Jurkat, Clone E6-1 (cell line): ENCODE measurements at places on chromosomes 5 and 9.

DNA sequence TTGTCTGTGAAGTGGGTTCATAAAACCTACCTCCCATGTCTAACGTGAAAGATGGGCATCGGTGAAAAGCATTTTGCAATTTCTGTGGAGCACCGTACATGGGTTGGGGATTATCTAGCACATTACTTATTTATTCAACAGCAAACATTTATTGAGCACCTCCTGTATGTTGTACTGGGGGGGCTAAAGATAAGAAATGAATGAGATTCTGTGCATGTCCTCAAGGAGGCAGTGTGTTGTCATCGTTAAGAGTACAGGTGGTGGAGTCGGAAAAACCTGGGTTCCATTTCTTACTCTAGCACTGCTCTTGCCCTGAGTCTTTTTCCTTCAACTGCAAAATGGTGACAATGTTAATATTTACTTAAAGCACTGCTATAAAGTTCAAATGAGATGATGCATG is 30.4 kb upstream of the DENND1A start:
- DNase-seq, result no peak

GRCh38 chr5:76941442-76941841 is 11.4 kb upstream of the CRHBP start:
- DNase-seq, result no peak

DNA sequence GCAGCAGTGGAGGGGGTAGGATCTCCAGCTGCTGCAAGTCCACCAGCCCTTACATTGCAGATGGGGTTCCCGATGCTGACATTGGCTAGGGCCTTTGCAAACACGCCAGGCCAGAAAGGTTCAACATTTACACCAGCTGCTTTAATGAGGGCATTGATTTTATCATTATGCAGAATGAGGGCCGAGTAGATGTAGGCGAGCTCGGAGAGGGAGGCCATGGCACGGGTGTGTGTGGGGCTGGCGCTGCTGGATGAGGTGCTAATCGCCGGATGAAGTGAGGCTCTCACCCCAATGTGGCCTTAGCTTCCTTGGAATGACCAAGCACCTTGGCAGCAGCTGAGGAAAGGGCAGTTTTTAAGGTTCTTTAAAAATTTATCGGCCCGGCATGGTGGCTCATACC is 27.4 kb downstream of the PHAX start:
- no peak for DNase-seq

DNA sequence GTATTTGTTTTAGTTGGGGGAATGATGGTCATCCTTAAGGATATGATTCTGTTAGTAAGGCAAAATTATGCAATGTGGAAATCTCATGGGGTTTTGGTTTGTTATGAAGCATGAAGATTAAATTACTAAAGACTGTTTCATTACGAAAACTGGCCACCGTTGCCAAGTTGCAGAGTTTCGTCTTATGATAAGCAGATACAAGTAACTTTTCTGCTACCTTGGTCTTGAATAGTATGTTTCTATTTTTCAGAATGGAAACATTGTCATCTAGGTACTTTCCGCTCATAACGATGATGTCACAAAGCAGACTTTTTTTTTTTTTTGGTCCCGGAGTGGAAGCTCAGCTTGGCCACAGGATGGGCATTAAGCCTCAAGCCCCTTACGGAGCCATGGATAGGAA is 4.2 kb downstream of the CCNI2 start:
- DNase-seq, result no peak

DNA sequence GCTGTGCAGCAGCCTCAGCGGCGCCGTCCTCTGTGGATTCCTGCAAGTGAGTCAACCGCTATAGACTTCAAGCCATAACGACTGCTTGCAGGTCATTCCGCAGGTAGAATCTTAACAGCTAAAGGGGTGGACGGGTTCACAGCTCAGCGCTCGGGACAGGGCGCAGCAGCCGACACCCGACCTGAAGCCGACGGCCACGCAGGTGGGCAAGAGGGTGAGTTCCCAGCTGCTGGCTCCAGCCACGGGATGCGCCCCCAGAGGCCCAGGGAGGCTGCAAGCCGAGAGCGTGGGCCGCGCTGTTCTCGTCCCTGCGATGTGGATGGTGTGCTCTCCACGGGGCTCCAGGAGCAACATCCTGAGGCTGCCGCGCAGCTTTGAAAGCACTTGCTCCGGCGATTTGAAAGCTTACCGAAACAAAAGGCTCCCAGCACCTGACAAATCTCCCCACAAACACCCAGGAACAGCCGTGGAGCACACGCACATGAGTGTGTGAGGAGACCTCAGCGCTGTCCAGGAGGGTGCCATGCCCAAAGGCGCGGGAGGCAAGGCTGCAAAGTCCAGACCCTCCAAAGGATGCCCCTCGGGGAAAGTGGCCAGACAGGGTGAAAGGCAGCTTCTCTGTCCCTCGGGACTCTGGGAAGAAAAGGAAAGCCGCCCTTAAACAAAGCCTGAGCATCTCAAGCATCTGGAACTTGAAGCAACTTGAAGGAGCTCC is 48.7 kb downstream of the EXD3 start:
- DNase-seq, result no peak

GRCh38 chr5:180786531-180787398 is 15.8 kb downstream of the MGAT1 start:
- no peak for DNase-seq

DNA sequence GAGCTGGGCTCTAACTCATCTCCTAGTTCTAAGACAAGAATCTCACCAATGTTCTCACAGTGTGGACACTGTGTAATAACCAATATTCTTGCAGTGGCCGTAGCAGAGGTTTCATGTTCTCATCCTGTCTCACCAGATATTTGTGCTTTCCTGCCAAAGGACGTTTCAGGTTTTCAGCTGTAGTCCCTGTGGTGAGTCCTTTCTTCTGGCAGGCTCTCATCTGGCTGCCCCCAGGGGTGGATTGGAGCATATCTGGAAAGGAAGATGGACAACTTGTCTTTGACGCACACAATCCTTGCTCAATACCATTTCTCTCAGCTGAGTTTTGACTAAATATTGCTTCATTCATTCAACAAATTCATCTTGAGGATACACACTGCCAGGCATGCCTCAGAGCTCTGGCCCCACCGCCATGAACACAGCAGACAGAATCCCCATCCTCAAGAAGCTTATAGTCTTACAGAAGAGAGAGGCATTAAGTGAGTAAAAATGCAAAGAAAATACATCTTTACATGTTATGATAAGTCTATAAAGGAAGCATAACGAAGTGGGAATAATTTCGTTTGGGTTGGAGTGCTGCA is 33.8 kb upstream of the NEURL1B start:
- DNase-seq, result no peak

GRCh38 chr9:126378761-126379160 is 52.1 kb downstream of the MVB12B start:
- DNase-seq, result no peak

GRCh38 chr9:124012368-124013301 is 1.1 kb downstream of the LHX2 start:
- DNase-seq, result no peak

DNA sequence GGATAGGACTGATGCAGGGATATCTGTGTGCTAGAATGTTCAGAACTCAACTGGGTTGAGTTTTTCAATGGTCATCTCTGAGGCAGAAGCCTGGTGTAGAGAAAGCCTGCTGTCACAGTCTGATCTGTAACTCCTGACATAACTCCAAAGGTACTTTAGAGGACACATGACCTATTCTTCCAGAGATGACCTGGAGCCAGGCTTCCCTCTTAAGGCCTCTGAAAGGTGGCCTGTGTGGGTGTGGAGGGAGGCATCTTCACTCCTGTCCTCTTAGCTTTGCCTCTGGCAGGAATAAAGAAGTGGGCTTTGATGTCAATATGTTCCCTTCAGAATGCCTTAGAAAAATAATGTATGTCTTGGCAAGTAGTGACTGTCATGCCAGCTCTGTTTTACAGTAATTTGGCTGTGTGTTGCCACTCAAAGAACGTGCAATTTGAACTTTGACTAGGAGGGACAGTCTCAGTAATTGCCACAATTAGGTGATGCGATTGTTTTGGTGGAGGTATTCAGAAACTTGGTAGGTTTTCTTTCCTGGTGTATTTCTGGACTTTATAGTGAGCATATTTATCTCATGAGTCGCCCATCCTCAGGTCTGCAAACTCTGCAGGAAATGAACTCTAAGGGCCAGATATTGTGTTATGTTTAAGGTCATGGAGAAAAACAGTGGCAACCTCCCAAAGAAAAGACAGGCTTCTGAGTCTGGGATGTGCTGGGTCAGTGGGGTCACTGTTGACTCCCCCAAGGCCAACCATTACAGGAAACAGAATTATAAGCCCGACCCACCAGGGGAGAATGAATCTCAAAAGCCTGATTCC is 3.2 kb upstream of the C5orf63 start:
- DNase-seq, result no peak

- DNase-seq, result no peak
Observed at GRCh38 chr5:157562111-157562581, 13.4 kb downstream of the ADAM19 start.

GRCh38 chr5:169013846-169014245 is 287.1 kb downstream of the SLIT3 start:
- DNase-seq, result no peak

GRCh38 chr5:56585461-56585860 is 229.9 kb upstream of the MAP3K1 start:
- no peak for DNase-seq

GRCh38 chr9:4095484-4095883 is 204.4 kb downstream of the GLIS3 start:
- DNase-seq, result no peak

DNA sequence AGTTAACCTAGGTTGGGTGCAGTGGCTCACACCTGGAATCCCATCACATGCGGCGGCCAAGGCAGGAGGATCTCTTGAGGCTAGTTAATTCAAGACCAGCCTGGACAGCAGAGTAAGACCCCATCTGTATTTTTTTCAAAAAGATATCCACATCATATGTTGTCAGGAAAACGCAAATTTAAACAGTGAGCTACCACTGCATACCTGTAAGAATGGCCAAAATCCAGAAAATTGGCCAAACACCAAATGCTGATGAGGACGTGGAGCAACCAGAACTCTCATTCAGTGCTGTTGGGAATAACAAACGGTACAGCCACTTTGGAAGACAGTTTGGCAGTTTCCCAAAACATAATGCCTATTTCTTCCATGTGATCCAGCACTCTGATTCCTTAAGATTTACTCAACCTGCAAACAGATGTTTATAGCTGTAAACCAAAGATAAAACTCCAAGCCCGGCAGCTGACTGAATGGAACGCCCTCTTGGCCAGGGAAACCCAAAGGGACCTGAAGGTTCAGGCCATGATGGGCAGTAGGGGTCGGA is 12.4 kb downstream of the CEL start:
- no peak for DNase-seq

GRCh38 chr5:40717281-40717680 is 37.6 kb downstream of the PTGER4 start:
- no peak for DNase-seq

GRCh38 chr5:170420806-170421412 is 31.7 kb upstream of the KCNMB1 start:
- peak; percentile 59 for DNase-seq

- DNase-seq, result no peak
Observed at GRCh38 chr5:60018091-60018490, 124.6 kb upstream of the PDE4D start.

DNA sequence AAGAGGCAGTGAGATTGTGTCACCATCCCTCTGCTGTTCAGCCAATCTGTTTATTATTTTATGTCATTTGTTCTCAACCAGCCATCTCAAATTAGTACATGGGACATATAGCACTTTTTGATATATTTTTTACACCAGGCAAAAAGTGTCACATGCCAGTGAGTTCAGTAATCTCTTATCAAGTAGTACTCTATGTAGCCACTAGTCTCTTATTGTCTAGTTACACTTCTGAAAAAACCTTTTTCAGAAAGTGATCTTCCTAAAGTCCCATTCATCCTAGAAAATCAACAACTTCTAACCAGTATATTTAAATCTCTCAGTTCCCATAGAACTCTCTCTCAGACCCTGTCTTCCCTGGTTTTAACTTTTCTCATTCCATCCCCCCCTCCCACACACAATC is 321.6 kb downstream of the FBXL17 start:
- no peak for DNase-seq

GRCh38 chr5:103305809-103306208 is 47.2 kb downstream of the MACIR start:
- DNase-seq, result no peak

- no peak for DNase-seq
Observed at GRCh38 chr9:133353548-133353947, 2.7 kb downstream of the SURF1 start.

GRCh38 chr9:20209391-20210340 is 412.6 kb downstream of the MLLT3 start:
- peak; percentile 83 for DNase-seq

GRCh38 chr9:85115473-85115872 is 445.9 kb downstream of the NTRK2 start:
- no peak for DNase-seq

DNA sequence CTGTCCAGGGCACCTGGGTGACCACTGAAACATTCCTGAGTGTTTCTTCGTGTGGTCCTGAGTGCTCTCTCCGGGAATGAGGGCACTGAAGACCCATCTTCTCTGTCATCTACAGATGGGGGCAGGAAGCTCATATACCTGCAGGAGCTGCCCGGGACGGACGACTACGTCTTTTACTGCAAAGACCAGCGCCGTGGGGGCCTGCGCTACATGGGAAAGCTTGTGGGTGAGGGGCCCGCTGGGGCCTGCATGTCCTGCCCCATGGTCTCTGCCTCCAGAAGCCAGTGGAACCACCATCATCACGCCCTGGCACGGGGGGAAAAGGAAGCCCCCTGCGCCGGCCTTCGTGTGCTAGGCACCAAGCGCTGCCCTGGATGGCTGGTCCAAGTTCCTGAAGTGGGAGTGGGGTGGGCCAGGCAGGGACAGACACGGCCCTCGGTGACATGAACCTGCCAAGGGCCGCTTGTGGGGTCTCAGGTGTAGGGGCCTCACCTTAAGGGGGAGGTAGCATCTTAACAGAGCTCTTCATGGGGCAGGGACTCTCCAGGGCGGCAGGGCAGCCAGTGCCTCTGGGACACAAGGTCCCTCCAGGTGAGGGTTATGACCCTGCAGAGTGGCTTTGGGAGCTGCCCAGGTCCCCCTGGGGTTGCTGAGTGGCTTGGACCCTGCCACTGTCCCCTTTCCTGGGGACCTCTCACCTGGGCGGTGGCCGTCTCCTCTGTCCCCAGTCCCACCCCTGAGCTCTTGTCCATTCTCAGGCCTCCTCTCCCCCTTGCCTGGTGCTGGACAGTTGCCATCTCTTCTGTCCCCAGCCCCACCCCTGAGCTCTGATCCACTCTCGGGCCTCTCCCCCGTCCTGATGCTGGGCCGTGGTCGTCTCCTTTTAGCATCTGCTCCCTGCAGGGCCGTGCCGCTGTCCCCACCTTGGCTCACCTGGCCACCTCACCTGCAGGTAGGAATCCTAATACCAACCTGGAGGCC is 2.1 kb downstream of the OBP2A start:
- no peak for DNase-seq

GRCh38 chr9:93317495-93318094 is 133.7 kb downstream of the WNK2 start:
- no peak for DNase-seq

- DNase-seq, result no peak
Observed at GRCh38 chr9:25742256-25742655, 64.0 kb upstream of the TUSC1 start.

GRCh38 chr5:60143942-60144549 is 250.5 kb upstream of the PDE4D start:
- DNase-seq, result no peak

DNA sequence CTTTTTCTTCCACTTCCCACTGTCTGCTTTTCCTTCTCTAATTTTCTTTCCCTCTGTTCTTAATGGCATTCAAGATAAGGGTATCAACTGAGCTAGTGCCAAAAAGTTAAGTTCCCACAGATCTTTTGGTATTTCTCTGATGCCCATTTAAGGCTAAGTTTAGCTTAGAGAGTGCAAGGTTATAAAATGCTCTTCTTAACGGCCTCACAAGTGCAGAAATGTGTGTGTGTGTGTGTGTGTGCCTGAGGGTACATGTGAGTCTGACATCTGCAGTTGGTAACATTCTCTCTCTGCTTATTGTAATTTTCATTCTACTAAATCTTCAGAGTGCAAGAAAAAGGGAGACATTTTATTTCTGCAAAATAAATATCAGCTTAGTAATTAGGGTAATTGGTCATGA is 24.2 kb downstream of the FBN2 start:
- no peak for DNase-seq
